ENCODE measurements at places on chromosomes 4 and X.

DNA sequence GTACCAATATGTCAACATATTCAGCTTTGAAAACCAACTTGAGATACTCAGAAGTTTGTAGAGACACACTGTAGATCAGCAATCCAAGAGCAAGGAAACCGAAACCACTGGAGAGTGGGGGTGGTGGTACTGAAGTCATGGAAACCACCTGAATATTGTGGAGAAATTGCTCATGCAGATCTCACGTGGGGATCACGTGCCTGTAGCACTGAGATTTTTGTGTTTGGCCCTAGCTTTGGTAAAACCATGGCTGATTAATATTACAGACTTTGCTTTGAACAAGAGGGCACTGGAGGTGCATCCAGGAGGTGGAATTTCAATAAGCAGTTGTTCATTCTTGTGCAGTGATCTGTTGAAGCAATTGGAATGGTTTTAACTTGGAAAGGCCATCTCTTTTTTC lies 47.2 kb downstream of the GBA3 start:
- DNase-seq, result no peak

GRCh38 chr4:24805067-24805466 lies 9.7 kb downstream of the SOD3 start:
- no peak for DNase-seq

- DNase-seq, result no peak
These were observed 173.8 kb downstream of the IL15 start for GRCh38 chr4:141810038-141810711.

DNA sequence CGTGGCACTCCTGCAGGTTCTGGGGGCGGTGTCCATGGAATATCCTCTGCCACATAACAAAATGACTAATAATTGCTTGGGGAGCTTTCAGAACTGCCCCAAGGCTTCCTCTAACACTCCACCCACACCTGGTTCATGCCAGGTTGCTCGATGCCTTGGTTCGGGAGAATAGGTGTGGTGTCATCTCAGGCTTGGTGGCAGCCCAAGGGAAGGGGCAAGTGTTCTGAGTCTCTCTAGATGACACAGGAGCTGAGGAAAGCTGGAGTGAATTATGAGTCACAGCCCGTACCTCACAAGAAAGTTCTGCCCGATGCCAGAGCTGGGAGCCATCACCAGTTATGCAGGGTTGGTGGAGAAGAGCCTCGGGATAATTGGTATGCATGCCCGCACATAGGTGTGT lies 14.7 kb downstream of the FTSJ1 start:
- DNase-seq, result no peak

DNA sequence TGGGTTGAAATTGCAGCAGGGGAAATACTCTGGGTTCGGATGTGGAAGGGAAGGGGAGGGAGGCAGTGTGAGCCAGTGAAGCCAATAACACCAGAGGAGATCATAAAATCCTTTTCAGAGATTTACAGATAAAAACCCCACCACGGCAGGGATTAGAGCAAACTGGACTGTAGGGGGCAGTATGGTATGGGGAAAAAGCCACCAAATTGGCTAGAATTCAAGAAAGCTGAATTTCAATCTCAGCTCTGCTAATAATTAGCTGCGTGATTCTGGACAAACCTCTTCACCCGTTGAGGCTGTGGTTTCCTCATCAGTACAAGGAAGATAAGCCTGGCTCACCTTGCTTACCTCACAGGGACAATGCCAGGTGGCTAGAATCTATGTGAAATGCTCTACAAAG lies 108.1 kb downstream of the ATG4A start:
- no peak for DNase-seq

DNA sequence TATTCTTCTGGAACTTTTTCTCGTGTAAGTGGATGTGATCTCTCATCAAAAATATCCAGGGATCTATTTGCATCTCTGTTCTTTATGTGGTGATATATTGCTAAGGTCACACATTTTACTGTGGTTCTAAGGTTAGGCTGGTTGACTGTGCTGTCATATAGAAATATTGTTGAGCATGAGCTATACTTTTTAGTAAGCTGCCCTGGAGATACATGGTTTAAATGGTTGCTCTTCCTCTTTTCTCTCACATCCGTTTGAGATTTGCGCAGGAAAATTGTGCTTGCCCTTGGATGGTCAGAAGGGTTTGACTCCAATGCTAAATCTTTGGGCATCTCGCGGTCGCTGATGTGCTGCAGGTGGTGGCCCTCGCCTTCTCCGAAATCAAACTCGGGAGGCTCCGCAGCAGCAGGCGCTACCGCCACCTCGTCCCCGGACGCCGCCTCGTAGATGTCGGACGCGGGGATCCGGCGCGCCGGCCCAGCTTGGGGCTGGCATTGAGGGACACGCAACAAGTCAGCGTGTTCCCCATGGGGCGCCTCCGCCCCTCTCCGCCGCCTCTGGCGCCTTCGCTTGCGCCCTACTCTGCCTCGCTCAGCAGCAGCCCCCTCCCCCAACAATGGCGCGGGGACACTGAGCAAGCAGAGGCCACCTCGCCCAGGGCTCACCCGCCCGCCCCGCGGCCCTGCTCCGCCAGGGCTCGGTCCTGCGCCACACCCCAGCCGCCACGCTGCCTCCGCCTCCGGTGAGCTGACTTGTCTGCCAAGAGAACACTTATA lies 154.5 kb downstream of the MSN start:
- DNase-seq, result no peak

- DNase-seq, result no peak
These were observed 3.0 kb upstream of the CITED1 start for GRCh38 chrX:72308566-72309296.

DNA sequence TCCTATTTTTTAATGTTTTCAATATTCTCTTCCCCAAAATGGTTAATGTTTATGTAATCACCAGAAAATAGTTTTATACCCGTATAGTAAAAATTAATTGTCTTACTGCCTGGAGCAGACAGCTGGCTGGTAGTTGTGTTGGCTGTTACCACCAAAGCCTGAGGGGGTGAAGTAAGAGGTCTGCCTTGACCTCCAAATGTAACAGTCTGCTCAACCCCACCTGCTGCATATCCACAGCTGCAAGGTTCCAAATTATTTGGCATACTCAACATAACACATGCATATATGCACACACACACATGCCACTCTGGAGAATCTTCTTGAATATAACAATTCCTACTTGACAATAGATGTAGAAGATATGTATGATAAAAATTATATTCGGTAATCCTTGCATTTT lies 624.3 kb downstream of the ADGRL3 start:
- DNase-seq, result no peak

- no peak for DNase-seq
These were observed 71.8 kb downstream of the CHRDL1 start for GRCh38 chrX:110723844-110724243.

- DNase-seq, result no peak
These were observed 422.6 kb upstream of the DIPK2B start for GRCh38 chrX:45623266-45623665.

GRCh38 chr4:21888195-21888976 lies 60.2 kb downstream of the KCNIP4 start:
- DNase-seq, result no peak

- DNase-seq, result no peak
These were observed 38.5 kb downstream of the CYTL1 start for GRCh38 chr4:4980621-4981230.

- DNase-seq, result no peak
These were observed 70.3 kb downstream of the CRMP1 start for GRCh38 chr4:5822619-5823018.

DNA sequence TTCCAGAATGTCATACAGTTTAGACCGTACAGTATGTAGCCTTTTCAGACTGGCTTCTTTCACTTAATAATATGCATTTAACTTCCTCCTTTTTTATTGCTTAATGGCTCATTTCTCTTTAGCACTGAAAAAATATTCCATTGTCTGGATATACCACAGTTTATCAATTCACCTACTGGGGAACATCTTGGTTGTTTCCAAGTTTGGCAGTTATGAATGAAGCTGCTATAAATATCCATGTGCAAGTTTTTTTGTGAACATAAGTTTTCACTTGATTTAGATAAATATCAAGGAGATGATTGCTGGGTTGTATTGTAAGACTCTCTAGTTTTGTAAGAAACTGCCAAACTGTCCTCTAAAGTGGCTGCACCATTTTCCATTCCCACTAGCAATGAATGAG lies 375.5 kb downstream of the PCDH18 start:
- no peak for DNase-seq

- no peak for DNase-seq
These were observed 303.6 kb upstream of the FAT1 start for GRCh38 chr4:187027272-187027671.

Data from activated CD8-positive, alpha-beta memory T cell treated with anti-CD3 and anti-CD28 coated beads for 1 hour (primary cell).